ENCODE measurements at places on chromosomes 7 and 10.

DNA sequence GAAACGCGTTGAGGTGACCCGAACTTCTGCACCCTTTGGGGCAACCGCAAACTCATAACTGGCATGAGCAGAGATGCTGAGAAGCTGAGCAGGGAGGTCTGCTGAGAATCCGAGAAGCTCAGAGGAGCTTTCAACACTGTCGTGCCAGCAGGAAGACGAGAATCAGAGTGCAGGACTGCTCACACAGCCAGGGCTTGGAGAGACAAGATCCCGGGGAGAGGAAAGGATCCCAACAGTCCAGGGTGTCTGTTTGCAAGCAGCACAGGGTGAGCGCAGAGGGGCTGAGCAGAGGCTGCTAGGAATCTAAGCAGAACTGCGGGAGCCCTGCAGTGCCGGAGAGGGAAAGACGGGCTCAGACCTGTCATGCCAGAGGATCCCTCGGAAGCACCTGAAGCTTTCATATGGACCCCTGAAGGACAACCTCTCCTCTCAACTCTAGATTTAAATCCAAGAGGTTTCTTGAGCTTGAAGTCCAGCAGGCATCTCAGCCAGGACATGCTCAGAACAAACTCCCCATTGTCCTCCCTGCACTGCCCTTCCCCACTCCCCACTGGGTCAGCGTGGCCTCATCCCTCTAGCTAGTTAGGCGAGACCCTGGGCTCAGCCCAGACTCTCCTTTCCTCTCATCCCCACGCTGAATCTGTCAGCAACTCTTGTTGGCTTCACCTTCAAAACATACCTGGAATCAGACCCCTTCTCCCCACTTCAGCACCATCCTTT, 40.7 kb downstream of the FOXL3 start:
- DNase-seq: no peak

- no peak for DNase-seq
These were observed 35.6 kb downstream of the ANKRD16 start for GRCh38 chr10:5854131-5854475.

GRCh38 chr10:118911363-118911762, 118.2 kb upstream of the NANOS1 start:
- DNase-seq: no peak

DNA sequence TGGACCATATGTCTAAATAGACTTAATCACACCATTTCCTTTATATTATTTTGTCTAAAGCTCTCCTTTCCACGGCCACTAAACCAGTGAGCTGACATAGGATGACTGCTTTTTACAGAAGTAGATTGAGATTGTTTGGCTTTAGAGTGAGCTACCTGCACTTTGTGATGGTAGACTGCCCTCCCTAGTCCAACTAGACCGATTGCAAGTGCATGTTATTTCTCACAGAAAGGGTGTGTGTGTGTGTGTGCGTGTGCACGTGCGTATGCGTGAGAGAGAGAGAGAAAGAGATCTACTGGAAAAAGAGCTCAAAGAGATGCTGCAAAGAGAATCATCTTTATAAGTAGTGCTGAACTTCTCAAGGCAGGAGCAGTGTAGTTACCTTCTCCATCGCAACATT, 60.7 kb downstream of the VCL start:
- peak; percentile 87 for DNase-seq

GRCh38 chr7:87709258-87709657, 81.1 kb downstream of the RUNDC3B start:
- DNase-seq: no peak

DNA sequence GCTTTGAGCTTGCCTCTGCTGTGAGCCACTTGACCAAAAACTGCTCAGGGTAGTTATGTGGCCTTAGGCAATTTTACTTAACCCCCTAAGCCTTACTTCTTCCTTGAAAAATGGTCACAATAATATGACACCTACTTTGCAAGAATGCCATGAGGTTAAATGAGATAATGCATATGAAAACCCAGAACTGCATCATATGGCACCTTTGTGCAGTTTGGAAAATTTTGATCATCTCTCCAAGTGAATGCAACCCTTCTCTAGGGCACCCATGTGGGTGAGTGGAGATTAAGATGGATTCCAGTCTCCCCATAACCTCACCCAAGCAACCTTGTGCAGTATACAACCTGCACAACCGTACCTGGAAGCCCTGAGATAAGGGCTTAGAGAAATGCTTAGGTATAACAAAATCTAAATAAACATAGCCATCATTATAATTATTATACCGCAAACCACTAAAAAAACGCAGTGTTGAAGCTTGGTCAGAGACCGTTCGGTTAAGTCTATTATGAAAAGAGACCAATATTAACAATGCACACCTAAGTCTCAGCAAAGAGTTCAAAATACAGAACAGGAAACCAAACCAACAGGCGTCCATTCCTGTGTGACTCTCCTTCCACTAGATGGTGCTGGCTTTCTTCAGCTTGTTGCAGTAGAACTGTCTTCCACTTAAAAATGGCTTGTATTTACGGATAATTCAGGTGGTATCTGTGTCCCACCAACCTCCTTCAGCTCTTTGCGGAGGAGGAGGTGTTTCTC, 21.0 kb upstream of the ASB15 start:
- DNase-seq: peak; percentile 85

GRCh38 chr7:51970961-51971665, 654.5 kb upstream of the COBL start:
- DNase-seq: no peak

- DNase-seq: no peak
These were observed 34.2 kb downstream of the CYP17A1 start for GRCh38 chr10:102802920-102803534.

DNA sequence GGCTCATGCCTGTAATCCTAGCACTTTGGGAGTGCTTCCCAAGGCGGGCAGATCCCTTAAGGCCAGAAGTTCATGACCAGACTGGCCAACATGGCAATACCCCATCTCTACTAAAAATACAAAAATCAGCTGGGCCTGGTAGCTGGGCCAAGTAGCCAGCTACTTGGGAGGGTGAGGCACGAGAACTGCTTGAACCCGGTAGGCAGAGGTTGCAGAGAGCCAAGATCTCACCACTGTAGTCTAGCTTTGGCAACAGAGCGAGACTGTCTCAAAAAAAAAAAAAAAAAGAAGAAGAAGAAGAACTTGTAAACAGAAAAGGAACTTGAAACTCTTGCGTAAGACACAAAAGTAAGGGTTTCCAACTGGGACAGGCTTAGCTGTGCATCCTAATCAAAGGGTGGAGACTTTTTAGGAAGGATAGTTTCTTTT, 5.6 kb upstream of the IFIT2 start:
- DNase-seq: no peak

- no peak for DNase-seq
These were observed 89.6 kb upstream of the SMNDC1 start for GRCh38 chr10:110394296-110394695.

- DNase-seq: peak; percentile 99
These were observed 32.7 kb upstream of the MACC1 start for GRCh38 chr7:20249920-20250319.

DNA sequence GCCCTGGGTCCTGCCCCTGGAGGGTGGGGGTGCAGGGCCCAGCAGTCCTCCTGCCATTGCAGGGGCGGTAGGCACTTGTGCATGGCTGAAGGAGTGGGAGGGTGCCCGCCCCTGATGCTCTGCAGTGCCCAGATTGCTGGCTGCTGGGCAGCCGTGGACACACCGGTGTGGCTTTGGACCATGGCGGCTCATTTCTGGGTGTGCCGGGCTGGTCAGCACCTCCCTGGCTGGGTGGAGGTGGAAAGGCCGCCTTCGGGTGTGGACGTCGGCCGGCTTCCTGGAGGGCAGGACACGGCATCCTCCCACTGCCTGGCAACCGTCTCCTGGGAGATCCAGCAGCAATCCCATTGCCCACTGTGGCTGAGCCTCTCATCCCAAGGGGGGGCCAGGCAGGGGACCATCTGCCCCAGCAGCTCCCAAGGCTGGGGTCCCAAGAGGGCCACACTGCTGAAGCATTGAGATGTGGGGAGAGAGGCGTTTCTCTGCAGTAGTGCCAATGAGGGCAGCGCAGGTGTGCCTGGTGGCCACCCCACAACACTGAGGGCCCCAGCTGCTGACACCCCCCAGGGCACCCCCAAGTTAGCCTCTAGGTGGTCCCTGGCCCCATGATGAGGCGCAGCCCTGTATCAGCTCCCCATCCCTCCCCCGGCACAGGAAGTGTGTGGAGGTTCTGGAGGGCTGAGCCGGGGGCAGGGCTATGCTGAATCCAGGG, 12.9 kb downstream of the TTYH3 start:
- DNase-seq: no peak

- DNase-seq: no peak
These were observed 8.9 kb downstream of the VSTM4 start for GRCh38 chr10:49106451-49106850.

- no peak for DNase-seq
These were observed 145.9 kb downstream of the PHTF2 start for GRCh38 chr7:77944183-77945182.

DNA sequence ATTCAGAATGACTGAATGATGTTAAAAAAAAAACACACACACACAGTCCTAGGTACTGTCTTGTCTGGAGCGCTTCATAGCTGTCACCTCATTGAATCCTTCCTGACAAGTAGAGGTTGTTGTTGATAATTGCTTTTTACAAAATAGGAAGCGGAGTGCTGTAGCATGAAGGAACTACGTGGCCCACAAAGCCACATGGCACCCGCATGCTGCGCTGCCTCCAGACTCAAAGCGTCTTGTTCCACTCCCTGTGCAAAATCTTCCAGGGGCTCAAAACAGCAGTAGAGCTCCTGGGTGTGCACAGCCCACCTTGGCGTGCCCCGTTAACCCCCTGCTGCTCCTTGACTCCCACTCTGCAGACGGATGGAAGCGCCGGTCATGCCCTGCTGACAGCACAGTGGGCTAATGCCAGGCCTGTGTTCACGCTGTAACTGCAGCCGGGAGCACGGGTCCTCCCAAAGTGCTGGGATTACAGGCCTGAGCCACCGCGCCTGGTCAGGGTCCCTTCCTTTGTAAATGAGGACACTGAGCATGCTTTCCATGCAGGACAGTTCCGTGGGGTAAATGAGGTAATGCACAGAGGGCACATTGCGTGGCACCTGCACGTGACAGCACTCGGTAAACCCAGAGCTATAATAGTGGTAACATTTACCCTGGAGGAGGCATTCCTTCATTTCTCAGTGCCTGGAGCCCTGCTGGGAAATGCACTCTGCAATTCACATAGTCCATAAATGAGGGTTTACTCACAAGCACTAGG, 91.1 kb upstream of the GNA12 start:
- DNase-seq: no peak

- no peak for DNase-seq
These were observed 70.6 kb upstream of the MAGI2 start for GRCh38 chr7:79524048-79524447.

- no peak for DNase-seq
These were observed 68.9 kb downstream of the MET start for GRCh38 chr7:116740755-116741462.

DNA sequence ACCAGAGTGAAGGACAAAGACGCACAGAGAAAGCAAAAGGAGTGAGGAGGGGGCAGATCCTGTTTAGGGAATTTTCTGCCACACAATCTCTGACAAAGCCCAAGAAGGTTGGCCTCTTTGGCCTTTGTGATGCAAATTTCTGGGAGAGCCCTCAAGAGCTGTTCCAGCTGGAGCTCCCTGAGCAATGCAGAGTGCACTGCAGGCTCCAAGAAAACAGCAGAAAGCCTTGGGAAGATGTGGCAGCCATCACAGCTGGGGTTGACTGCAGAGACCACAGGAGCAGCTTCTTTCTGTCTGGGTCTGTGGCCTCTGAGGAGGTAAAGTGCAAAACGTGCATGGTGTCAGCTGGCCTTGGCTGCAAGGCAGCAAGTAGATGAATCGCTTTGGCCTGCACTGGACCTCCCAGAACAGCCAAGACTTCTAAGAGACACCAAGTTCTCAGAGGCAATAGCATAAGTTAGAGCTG, 200.2 kb downstream of the ELMO1 start:
- no peak for DNase-seq

DNA sequence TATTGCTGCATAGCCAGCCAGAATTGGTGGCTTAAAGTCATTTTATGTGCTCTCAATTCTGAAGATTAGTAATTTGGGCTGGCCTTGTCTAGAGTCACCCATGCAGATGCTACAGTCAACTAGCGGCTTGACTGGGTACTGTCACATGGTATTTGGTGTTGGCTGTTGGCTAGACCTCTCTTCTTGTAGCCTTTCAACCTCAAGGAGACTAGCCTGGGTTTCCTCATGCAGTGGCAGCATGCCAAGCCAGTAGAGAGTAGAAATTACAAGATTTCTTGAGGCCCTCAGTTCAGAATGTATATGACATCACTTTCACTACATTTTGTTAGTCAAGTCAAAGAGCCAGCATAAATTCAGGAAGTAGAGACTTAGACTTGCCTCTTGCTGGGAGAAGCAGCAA, 3.7 kb upstream of the ZNF800 start:
- DNase-seq: peak; percentile 21

- peak; percentile 54 for DNase-seq
These were observed 81.2 kb downstream of the FZD1 start for GRCh38 chr7:91345449-91345848.

- DNase-seq: peak; percentile 83
These were observed at the start of gene CDK5 for GRCh38 chr7:151057506-151057988. Gene CDK5 (minus strand): TSS chr7:151057897. CDS start chr7:151057848, 49 bp downstream.

DNA sequence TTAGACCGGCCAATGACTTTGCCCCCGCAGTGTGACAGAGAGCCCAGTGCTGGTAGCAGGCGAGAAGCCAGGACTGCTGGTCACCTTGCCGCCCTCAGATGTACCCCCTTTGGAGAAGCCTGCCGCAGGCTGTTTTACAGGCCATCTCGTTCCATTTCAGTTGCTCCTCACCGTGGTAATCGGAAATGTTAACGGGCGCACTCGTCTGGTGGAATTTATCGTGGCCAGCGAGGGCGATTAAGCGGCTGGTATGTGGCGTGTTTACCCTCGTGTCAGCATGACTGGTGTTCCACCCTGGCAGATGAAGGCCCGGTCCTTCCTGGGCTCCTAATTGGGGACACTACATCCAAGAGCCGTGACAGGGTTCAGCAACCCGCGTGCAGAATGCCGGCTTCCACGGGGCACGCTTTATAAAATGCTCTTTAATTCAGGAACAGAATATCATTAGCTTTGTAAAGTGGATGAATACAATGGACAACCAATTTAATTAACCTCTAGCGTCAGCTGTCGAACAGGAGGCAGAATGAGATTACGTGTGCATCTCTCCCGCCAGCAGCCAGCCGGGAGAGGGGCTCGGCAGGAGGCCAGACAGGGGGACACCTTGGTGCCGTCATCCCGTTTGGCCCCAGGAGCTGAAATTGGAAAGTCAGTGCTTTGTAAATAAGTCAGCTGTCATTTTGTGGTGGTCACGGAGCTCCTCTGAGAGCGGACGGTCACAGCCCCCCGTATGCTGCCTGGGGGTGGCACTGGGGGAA, 108.3 kb downstream of the NKX6-2 start:
- DNase-seq: no peak

GRCh38 chr7:142188154-142188553, 69.7 kb downstream of the PRSS58 start:
- DNase-seq: no peak

DNA sequence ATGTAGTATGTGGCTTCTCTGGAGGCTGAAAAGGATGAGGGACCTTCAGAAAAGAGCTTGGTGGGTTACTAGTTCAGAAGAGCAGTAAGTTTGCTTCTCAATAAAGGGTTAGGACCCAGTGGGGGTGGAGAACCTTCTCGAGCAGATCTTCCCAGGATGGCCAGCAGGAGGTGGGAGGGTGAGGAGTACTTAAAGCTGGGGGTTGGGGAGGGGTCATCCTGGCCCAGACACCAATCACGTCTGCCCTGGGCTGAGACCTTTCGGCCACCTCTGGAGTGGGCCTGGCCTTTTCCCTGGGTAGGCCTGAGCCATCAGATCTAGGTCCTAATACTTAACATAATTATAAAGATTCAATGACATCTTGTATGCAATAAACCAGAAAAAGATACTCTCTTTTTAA, 149.0 kb upstream of the TCF7L2 start:
- no peak for DNase-seq

GRCh38 chr7:36205803-36206202, 52.7 kb downstream of the EEPD1 start:
- DNase-seq: no peak

Data from DMS53 (cell line).